NCI-H1417 treated with DMSO at 0.1 percent for 48 hours (cell line): ENCODE measurements at places on chromosomes 11 and 22.

GRCh38 chr11:11769362-11769761 lies 72.4 kb upstream of the USP47 start:
- no peak for DNase-seq

DNA sequence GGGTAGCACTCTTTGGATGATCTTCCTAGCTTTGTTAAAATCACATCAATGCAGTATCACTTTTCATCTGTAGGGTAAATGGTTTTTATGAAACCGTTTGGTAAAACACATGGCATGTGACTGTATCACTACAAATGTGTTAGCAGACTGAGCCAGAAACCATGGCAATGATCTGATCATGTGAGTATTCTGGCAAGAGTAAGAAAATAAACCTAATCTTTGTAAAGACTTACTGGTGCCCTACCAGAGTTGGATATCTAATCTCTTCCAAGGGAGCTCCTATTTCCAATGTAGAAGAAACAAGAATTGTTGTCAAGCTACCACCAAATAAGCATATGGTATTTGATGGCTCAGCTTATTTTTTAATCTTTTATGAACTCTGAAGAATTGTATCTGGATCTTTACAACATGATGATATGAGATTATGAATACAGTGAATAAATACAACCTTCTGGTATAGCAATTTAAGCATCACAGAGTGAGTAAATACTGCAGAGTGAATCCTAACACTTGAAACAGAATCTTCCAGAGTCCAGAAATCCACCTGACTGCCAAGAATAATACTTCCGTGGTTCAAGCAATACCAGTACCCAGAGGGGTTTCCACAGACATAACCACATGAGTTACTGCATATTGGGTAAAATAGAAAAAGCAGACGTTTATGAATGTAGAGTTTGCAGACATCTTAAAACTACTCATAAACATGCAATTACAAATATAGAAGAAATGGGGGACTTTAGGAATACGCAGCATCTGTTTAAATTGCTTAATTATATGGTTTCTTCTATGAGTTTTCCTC lies 238.8 kb downstream of the TTC28 start:
- no peak for DNase-seq

GRCh38 chr11:128424851-128425285 lies 162.5 kb downstream of the ETS1 start:
- no peak for DNase-seq

GRCh38 chr11:71488681-71489270 lies 35.8 kb downstream of the NADSYN1 start:
- no peak for DNase-seq

DNA sequence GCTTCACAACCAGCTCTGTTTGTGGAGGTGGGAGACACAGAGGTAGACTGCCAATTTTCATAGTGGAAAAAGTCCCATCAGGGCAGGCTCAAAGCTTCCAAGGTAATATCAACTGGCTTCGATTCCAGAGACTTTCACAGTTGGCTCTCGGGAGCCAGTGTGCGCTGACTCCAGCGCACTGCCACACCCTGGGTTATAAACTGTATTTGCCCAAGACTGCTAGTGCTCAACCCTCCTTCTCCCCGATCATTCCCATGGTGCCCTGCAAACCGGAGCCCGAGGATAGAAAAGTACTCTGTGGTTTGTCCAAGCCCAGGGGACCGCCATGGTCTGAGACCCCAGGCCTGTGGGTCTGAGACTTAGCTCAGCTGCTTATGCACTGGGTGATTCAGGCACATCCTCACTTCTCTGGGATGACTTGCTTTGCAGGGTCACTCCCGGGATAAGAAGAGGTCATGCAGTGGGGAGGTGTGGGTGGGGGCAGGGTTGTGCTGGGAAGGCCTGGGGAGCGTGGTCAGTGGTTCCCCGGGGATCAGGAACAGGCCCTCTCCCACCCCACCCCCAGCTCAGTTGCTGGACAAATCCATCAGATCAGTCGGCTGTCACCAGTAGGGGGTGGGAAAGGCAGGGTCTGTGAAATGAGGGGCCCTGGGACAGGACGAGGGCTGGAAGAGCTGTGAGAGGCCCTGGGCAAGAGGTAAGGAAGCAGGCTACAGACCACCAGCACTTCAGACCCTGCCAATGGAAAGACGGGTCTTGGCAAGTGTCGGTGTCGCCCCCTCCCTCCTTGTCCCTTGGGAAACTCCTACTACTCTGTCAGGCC lies 26.7 kb upstream of the PICK1 start:
- no peak for DNase-seq

DNA sequence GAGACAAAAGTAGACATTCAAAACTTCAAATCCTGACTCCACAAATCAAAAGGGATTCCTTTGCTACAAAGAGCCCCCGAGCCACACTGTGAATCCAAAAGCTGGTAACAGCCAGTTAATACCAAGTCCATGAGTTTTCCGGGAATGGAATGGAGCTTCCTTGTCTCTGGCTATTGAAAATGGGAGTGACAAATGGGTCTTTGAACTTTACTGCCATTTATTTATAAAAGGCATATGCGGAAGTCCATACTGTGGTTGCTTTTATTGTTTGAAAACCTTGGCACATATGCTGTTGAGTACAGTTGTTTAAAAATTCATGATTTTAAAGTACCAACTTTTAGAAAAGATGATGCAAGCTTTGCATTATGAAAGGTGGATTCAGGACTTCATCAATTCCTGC lies 206.2 kb upstream of the NARS2 start:
- DNase-seq = no peak

DNA sequence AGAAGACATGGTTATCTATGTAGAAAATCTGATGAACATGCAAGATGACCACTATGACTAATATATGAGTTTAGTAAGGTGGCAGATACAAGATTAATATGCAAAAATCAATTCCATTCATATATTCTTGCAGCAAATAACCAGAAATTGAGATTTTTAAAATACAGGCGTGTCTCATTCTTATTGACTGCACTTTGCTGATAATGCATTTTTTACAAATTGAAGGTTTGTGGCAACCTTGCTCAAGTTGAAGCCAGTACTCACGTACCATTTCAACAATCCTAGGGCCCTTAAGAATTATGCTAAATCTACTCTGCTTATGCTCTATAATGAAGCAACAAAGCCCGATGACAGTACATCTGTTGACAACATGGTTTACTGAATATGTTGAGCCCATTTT lies 104.6 kb downstream of the KCNQ1OT1 start:
- no peak for DNase-seq

DNA sequence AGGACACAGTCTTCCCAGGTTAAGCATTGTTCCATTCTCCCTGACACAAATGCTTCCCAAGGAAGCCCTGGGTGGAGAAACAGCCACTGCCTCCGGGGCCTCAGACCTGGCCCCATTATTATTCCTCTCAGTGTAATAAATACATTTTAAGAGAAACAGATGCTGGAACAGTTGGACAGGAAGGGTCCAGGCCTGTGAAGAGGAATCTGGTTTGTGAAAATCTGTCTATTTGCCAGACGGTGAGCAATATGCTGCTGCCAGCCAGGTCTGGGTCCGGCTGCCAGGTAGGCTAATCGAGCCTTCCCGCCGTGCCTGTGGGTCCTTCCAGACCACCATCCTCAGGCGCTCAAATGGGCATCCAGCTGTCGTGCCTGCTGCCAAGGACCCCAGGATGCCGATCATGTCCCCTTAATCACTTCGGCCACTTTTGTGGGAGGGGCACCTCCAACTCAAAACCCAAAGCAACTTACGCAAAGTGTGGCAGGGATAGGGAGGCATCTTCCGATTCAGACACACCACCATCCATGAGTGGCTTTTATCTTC lies 528.4 kb downstream of the MIAT start:
- DNase-seq = no peak

DNA sequence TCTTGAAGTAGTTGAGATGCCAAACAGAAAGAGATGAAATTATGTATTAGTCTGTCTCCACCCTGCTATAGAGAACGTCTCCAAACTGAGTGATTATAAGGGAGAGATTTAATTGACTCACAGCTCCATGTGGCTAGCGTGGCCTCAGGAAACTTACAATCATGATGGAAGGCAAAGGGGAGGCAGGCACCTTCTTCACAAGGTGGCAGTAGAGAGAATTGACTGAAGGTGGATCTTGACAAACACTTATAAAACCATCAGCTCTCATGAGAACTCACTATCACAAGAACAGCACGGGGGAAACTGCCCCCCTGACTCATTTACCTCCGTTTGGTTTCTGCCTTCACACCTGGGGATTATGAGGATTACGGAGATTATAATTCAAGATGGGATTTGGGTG lies 794.0 kb downstream of the CNTN5 start:
- no peak for DNase-seq

- DNase-seq = no peak
Measured at GRCh38 chr11:125222494-125222893, 57.9 kb downstream of the PKNOX2 start.

DNA sequence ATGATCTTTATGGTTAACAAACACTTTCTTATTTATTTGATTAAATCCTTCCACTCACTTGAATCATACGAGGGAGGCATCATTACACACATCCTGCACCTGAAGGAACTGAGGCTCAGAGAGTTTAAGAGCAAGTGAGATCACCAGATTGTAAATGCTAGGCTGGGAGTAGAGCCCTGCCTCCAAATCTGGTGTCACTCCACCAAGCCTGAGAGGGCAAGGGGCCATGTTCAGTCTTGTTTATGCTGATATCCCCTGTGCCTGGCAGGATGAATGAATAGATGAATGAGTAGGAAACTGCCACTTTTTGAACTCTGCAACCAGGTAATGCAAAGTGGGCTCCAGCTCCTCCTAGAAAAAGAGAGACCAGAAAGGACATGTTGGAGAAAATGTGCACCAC lies 59.1 kb downstream of the RASSF10 start:
- DNase-seq = no peak

DNA sequence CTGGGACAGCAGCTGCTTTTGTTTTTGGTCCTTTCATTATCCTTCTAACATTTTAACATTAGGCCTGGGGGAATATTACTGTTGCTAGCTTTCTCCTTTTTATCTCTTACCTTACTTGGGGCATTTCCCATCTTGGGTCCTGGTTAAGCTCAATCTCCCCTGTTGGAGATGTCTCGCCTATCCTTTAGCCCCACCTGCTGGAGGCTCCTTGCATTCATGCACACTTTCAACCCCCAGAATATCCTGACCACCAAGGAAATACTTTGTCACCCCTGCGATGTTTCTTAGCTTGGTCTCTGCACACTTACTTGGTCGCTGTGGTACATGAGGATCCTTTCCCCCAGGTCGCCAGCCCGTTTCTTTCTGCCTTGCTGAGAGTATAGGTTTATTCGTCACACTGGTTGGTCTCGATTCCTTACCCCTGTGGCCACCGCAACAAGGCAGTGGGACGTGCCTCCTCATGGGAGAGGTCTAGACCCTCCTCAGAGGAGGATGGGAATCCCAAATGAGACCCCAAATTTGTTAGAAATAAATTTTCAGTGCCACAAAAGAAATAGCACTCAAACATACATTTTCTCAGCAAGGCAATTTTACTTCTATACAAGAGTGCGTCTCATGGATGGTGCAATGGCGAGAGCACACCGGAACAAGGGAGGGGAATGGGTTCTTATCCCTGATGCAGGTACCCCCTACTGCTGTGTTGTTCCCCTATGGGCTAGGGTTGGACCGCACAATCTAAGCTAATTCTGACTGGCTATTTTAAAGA lies 5.4 kb upstream of the TXN2 start:
- no peak for DNase-seq

GRCh38 chr11:110317516-110317932 lies 21.1 kb upstream of the RDX start:
- peak; percentile 84 for DNase-seq

- no peak for DNase-seq
Measured at GRCh38 chr22:21624120-21624879, 5.5 kb downstream of the YDJC start.

GRCh38 chr11:64758330-64759079 lies 1.3 kb downstream of the PYGM start:
- DNase-seq = no peak

- DNase-seq = no peak
Measured at GRCh38 chr11:10441652-10442503, 13.2 kb upstream of the AMPD3 start.

GRCh38 chr11:66840317-66841091 lies 2.7 kb upstream of the RCE1 start:
- DNase-seq = no peak

- DNase-seq = no peak
Measured at GRCh38 chr11:77402218-77402556, 71.7 kb downstream of the PAK1 start.

DNA sequence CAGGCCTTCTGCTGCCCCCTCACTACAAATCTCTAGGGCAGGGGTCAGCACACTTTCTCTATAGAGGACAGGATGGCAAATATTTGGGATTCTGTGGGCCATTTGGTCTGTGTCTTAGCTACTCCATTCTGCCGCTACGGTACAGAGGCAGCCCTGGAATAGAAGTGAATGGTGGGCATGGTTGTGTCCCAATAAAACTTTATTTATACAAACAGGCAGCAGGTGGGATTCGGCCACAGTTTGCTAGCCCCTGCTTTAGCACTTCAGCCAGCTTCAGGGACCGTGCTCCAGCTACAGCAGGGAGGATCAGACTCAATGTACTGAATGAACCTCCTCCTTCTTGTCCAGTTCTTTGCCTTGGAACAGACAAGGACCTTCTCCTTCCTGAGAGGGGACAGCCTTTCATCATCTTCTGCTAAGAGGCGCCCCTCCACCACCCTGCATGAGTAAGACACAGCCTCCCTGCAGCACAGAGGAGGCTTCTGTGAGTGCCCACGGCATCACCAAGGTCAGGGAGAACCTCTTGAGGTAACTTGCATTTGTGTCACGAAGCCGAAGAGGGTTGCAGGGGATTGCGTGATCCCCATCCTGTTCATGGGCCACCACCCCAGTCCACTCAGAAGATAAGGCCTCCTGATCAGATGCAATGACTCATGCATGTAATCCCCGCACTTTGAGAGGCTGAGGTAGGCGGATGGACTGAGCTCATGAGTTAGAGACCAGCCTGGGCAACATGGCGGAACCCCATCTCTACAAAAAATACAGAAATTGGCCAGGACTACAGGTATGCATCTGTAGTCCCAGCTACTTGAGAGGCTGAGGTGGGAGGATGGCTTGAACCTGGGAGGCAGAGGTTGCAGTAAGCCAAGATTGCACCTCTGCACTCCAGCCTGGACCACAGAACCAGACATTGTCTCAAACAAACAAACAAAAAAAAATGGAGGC lies 4.6 kb downstream of the C11orf24 start:
- DNase-seq = no peak

DNA sequence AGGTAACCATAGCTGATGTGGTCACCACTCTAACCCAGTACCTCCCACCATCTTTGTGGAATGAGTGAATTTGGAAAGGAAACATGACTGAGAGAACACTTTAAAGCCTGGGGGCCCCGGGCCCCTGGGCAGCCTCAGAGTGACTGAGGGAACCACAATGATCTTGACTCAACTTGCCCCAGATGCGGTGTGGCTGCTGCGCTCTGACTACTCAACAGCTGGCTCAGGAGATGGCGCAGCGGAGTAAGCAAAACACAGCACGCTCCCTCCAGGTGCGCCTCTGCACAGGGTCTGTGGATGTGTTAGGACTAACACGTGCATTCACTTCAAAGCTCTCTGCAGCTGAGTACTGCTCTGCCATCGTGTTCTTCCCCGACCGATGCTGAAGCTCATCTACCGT lies 5.9 kb downstream of the RNF215 start:
- DNase-seq = no peak

DNA sequence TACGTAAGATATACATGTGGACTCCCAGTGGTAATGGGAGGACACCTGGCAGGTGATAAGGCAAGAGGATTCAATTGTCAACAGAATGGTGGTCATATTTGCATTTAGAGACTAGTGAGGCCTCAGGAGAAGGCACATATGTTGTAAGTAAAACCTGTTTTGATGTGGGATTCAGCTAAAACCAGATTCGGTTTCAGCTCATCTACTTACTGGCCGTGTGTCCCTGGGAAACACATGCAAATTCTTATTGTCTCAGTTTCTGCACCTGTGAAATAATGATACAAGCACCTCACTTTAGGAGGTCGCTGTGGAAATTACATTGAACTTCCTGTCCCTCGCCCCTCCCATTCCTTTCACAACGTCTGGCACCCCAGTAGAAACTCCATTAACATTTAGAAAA lies 78.9 kb upstream of the FIBIN start:
- DNase-seq = no peak
